Substantia nigra (tissue), 51 donors: ENCODE measurements at places on chromosomes 4 and X.

- DNase-seq = no peak
These were observed 23.4 kb downstream of the CPEB2 start for GRCh38 chr4:15025693-15026092.

DNA sequence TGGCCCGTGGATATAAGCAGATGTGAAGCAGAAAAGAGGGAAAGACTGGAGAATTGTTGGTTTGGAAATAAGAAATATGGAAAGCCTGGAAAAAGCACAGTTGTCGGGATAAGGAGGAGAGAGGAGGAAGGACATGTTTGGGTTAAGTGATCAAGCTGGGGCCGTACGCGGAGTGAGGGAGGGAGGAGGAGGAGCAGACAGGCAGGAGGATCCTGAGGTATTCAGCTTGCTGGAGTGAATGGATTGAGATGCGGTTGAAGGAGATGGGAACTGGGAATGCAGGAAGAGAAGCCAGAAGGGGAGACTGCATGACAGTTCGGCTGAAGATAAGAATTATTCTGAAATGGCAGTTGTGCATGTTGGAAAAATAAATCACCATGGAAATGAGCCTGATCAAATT, 21.2 kb downstream of the ZFP42 start:
- no peak for DNase-seq

DNA sequence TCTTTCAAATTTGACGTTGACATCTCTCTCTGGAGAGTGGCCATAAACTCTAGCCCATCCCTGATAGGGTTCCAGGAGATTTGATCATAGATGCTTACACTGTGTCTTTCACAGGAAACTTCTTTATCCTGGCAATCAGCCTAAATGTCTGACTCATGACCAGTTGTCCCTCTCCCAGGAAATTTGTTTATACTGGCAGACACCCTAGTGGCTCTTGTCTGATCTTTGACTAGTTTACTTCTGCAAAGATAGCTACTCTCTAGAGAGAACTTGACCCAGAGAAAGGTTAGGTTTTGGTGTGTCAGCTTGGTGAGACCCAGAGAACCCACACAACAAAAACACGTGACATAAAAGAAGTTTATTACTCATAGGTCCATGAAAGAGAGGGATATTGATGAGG, 509.8 kb downstream of the CENPC start:
- DNase-seq = no peak

- no peak for DNase-seq
These were observed 71.7 kb upstream of the IL13RA1 start for GRCh38 chrX:118655561-118656246.
